ENCODE measurements at places on chromosomes 1 and 21.

DNA sequence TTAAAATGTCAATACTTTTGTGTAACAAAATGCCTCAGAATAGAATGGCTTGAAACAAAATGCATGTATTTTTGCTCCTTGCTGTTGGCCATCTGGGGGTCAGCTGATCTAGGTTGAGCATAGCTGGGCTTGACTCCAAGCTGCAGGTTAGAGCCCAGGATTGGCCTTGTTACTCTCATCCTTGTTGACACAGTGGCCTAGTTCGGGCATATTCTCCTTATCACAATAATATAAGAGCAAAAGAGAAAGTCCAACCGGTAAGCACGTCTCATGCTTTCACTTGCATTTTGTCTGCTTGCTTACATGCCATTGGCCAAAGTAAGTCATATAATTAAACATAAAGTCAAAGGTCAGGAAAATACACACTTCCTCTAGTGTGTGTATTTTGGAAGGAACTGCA is 456.2 kb downstream of the KCNT2 start:
- DNase-seq: no peak

GRCh38 chr21:43323244-43324005 is 103.5 kb downstream of the SIK1 start:
- no peak for DNase-seq

DNA sequence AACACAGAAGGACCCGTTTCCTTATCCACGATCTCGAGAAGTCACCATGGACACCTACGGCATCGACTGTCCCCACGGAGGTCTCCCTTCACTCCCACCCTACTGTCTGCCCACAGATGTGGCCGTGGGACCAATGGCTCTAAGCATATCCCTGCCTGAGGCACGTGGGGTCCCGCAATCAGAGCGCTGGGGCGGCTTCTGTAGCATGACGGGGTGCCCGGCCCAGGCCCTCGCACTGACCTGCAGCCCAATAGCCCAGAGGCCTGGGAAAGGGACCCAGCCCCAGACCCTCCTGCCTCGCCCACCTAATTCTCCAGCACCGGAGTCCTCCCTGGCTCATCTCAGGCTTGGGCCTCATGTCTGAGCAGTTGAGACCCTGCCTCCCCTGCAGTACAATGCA is 132.5 kb downstream of the NPHP4 start:
- DNase-seq: no peak

GRCh38 chr1:72051538-72051937 is 230.8 kb downstream of the NEGR1 start:
- no peak for DNase-seq

DNA sequence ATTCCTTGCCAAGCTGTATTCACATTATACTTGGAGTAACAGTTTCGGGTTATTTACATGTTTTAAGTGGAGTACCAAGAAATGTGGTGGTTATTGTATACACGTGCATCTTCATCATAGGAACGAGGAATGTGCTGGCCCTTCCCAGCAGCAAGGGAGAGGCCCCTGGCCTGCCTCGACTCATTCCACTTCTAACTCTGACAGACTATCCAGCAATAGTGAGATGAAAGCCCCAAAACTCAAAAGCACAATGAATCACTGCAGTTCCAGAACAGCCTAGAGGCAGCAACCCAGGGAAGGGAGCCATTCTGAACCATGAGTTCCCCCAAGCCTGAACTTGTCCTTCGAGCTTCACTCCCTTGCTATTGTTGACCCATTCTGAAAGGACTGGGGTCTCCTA is 23.1 kb downstream of the FAM89A start:
- DNase-seq: no peak
